Naive thymus-derived CD4-positive, alpha-beta T cell (primary cell): ENCODE measurements at places on chromosomes 2 and 18.

DNA sequence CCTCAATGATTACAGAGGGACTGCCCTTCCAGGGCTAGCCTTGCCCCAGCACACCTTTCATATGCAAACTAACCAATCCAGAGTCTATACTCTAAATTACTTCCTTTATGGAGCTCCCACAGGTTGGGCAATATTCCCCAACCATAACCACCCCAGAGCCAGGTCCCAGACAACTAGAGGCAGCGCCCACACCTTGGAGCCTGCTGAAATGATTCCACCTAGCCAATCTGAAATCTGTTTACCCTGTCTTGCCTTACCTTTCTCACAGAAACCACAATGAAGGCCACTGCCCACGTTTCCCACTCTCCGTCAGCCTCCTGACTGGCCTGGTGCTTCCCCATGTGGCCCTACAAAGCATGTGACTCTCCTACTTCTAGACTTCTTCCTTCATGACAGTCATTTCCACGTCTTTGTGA is 62.0 kb downstream of the REEP1 start:
- peak; percentile 18 for DNase-seq

- DNase-seq: no peak
Observed at GRCh38 chr2:1717113-1717512, 27.2 kb downstream of the PXDN start.

DNA sequence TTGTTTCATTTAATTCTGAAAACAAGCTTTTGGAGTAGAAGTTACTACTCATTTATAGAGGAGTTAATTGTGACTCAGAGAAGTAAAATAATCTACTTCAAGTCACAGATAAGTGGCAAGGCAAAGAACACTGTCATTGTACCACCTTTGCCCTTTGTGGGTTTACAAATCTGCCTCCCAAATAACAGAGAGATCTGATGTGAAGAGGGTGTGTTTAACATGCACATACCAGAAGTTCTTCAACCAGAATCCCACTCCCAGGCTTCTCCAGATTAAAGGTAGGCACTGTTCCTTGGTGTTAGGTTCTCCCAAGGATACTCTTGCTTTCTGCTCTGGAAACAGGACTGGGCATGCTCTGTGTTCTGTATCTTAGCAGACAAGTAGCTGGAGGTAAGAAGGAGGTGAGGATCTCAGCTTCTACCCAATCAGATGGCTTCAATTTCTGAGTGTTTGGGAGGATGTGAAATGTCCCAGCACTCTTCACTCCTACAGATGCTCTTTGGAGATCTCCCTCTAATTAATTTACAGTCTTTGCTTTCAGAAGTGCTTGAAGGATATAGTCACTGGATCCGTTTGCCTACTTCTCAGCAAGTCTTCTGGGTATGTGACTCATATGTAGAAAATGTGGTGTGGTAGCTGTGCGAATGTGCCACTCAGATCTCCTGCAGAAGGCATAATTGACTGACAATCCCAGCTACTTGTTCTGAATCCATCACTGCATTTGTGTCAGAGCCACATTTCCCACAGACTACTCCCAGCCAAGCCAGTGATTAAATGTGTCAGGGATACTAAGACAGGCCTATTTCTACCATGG is 111.1 kb downstream of the KLHL14 start:
- DNase-seq: no peak

- DNase-seq: no peak
Observed at GRCh38 chr2:72326759-72327158, 179.1 kb upstream of the CYP26B1 start.

GRCh38 chr2:175880-176820 is 87.7 kb downstream of the SH3YL1 start:
- DNase-seq: peak; percentile 52
